Activated CD4-positive, alpha-beta T cell treated with anti-CD3 and anti-CD28 coated beads, Interleukin-2, amount 50 U/mL, for 48 hours (primary cell): ENCODE measurements at places on chromosomes 16 and 17.

- no peak for DNase-seq
These were observed 5.4 kb downstream of the DCAF7 start for GRCh38 chr17:63555500-63556156.

DNA sequence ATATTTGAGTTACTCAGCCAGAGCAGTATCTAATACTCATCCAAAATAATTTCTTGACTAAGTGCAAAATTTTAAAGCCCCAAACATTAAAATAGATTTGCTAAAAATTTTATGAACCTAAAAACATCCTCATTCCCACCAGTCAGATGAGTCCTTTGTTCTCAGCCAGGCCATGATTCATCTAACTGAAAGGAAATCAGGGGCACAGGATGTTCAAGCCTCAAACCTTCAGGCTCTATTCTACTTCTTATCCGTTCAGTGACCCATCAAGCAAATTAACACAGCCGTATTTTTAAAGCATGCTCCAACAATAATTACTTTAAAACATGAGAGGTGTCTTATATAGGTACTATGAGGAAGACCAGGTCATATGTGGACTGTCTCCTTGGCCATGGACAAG lies 176.5 kb upstream of the MON1B start:
- no peak for DNase-seq

DNA sequence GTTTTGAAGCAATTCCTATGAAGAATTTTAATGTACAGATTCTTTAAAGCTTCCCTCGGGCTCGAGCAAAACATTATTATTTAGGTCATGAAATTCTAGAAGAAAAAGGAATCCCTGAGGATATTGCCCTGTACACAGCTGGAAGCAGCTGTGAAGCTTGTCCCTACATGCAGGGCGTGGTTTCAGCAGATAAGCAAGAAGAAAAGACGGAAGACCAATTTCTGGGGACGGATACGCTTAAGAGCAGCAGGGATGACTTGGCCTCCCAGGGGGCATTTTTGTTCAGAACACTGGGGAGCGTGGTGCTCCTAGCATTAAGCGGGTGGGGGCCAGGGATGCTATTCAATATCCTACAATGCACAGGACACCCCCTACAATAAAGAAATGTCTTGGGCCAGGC lies 34.3 kb downstream of the LITAF start:
- DNase-seq = no peak

DNA sequence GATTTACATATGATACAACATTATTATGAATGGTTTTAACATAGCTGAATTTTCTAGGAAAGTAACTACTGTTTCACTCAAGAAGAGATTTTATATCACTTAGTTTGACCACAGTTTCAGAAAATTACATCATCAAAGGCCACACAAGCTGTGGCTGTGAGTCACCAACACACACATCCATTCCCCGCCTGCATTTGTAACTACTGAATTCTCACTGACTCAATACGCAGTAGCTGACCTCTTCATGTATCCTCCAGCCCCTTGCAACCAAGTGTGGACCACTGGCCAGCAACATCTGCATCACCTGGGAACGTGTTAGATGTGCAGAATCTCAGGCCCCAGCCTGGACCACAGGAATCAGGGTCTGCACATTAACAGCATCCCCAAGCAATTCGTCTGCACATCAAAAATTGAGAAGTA lies 197.6 kb downstream of the XYLT1 start:
- peak; percentile 50 for DNase-seq

- peak; percentile 60 for DNase-seq
These were observed 3.7 kb upstream of the RAP1GAP2 start for GRCh38 chr17:2792366-2793169.

- no peak for DNase-seq
These were observed 43.4 kb downstream of the KSR1 start for GRCh38 chr17:27499451-27500265.

GRCh38 chr17:59907467-59907866 lies 14.5 kb downstream of the RPS6KB1 start:
- no peak for DNase-seq

DNA sequence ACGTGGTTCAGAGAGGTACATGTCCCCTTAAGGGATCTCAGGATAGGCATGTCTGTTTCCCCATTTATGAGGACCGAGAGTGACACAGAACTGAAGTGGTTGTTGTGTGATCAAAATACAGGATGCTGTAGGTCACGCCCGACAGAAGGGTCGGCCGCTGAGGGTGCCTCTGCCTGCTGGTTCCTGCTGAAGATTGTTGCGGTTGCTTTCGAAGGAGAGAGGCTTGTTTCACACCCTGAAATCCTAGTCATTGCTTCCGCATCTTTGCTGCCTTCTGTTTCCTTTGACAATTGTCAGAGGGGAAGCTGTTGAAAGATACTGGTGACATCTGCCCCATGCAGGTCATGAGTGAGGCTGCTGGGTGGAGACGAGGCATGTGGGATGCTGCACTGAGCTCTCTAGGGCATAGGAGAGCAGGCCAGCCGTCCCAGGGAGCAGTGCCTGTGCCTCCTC lies 3.8 kb upstream of the NAT9 start:
- DNase-seq = peak; percentile 58

GRCh38 chr17:143785-144281 lies 6.5 kb downstream of the SCGB1C2 start:
- DNase-seq = peak; percentile 91

GRCh38 chr16:55909876-55910275 lies 34.7 kb upstream of the CES5A start:
- no peak for DNase-seq

- DNase-seq = no peak
These were observed 18.7 kb upstream of the IL34 start for GRCh38 chr16:70627696-70628095.

DNA sequence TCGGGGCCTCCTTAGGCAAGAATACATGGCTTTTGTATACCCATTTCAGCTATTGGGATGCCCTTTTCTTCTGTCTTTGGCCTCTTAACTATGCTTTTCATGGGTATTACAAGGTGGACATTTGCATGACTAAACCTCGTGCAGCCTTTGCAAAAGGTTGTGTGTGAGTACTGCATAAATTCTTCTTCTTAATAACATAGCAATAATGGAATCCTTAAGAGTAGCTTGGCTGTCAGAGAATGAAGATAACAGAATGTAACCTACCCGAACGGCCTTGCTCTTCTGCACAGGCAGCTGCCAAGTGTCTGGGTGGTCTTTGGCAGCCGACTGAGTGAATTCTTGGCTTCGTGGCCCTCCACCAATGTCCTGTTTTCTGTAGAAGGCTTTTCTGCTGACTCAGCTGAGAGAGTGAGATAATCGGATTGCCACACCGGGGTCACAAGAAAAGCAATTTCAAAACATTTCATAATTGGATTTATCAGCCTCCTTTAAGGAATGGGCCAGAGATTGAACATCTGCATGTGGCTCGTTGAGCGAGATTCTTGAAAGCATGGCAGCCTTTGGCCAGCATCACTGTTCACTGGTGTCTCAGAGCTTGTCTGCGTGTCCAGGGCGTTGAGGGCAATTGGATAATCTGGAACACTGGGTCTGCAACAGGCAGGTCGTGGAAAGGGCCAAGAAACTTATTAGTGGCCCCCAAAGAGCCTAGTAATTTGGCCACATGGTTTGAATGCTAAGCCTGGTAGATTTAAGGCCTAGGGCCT lies 13.4 kb downstream of the IRF8 start:
- no peak for DNase-seq

DNA sequence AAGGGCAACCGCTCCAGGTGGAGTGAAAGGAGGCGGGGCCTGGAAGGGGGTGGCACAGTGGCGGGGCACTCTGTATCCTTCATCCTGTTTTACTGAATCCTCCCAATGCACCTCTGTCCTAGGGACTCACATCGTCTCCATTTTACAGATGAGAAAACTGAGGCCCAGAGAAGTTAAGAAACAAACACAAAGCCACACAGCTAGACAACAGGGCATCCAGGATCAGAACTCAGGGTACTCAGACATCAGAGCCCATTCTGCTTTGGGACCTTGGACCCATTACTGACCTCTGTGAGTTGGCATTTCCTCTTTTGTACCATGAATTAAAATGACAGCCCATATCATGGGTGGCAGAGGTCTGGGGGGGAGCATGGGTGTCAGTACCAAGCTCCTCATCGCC lies 129.2 kb downstream of the CPPED1 start:
- no peak for DNase-seq

DNA sequence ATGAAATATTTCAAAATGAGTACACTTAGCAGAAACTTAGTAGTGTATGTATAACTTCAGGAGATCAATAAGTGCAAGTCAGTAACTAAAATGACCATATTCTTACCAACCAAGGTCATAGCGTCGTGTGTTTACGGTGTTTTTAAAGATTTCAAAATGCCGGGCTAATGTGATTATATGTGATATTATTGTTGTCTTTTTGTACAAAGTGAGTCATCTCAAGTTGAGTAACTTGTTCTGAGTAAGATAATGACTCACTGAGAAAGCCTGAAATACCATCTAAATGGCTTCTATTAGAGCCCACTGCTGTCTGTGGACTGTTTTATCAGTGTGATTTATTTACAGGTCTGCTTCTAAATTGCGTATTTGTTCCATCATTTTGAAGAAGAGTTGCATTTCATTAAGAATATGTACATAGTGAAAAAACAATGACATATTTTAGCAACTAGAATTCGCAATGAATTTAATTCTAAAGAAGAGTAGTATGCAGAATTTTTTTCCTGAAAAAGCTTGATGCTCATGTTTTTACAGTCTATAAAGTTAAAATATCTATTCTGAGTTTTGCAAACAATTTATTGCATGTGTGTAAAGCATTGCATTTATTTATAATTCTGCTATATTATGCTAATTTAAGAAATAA lies 12.7 kb downstream of the KRT12 start:
- DNase-seq = no peak

- DNase-seq = no peak
These were observed 354.8 kb downstream of the SEC14L1 start for GRCh38 chr17:77495575-77495974.

GRCh38 chr17:39002991-39003715 lies 36.0 kb upstream of the FBXO47 start:
- peak; percentile 53 for DNase-seq
